ENCODE measurements at places on chromosomes 4 and X. TPM values are rescaled to one million over a fixed set of nuclear protein-coding genes. Genes with fewer than 3 reads are reported as not detected.

DNA sequence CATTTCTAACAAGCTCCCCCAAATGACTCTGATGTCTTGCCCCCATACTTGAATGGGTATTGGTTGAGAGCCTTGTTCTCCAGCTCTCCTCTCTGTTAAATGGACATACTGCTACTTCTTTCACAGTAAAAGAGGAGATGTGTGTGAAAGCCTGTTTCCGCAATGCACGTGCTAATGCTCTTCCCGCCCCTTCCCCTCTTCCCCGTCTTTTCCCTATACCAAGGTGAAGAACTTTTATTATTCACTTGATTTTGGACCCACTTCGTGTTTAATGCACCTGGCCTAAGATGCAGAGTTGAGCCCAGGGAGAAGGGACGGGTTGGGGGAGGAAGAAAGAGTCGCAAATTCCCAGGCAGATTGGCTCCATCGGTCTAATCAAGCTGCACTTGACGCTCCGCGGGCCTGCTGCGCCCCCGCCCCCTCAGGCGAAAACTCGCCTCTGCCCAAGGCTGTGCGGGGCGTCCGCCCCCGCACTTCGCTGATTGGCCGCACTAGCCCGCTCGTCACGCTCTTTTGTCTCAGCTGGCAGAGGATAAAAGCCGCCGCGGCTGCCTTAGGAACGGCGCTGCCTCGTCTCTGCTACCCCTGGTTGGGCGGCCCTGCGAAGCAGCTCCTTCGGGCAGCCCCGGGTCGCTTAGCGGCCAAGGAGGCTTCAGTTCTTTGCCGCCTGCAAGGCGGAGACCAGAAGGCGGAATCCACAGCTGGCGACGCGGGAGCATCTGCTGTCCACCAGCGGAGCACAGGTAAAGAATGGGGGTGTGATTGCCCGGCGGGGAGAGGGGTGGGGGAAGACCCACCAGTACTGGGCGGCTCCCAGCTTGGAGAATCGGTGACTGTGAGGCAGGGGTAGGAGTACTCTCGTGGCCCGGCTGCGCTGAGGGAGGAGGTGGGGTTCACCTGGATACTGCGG, at the start of gene ZCCHC12:
ZCCHC12 (plus strand) TSS at position 562 of the 910 bp plus-strand sequence. CDS start 1,421 bp downstream, outside the sequence.
- peak; percentile 21 for DNase-seq

Gene AP1AR
- 127 TPM for total RNA-seq

DNA sequence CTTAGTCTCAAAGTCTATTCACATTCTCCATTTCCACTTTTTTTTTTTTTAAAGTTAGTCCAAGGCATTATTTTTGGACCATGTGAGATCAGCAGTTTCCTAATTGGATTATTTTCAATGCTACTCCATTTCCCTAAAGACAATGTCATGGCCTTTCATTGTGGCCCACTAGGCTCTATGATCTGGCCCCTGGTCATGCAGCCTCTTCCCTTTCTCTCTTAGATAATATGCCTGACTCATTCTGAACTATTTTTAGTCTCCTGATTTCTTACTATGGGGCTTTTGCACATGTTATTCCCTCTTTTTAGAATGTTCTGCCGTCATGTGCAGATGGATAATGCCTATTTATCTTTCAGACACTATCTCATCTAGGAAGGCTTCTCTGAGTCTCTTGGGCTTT, 157.3 kb downstream of the TMA16 start:
- no peak for DNase-seq

DNA sequence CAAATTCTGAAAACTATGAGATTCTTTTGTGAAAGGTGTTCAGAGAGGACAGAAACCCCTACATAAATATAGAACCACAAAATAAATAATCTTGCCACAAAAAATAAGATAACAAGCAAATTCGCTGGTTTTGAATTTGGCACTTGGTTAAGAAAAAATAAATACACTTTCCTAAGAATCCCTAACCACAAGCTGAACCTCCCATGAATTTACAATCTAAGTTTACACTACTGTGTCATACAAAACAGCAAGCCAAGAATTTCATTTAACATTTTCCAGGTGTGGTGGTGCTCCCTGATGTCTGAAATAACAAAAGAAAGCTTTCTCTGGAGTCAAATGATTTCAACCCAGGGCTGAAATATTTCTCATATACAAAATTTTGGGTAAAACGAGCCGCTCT, 121.0 kb downstream of the KCNIP4 start:
- no peak for DNase-seq

GRCh38 chrX:51332188-51332942, at the start of gene NUDT10:
Gene NUDT10 (plus strand): TSS chrX:51332822. CDS start chrX:51332966, 144 bp downstream.
- peak; percentile 17 for DNase-seq

DNA sequence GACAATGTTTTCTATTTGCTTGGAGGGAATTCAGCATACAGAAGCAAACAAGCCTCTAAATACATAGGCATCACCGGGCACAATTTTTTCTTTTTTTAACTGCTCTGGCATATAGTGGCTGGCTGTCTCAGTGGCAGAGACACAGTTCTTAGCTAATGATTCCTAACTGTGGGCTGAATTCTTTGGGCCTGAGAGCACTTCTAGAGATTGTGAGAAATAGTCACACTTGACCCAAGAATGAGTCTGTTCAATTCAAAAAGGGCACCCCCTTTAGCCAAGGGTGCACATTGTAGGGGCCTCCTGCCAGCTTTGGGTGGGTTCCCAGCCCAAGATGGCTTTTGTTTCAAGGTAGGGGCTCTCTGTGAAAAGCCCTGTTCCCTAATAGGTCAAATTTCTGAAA, 345.7 kb downstream of the ARHGAP10 start:
- DNase-seq: no peak

Gene CDK16
- 63.5 TPM for total RNA-seq

GRCh38 chrX:38371641-38372040, 19.2 kb downstream of the OTC start:
- no peak for DNase-seq

Gene RHOH
- total RNA-seq: 0.94 TPM

Gene GPRIN3
- 31.2 TPM for total RNA-seq

GRCh38 chrX:115713460-115713859, 152.5 kb downstream of the PLS3 start:
- DNase-seq: no peak

DNA sequence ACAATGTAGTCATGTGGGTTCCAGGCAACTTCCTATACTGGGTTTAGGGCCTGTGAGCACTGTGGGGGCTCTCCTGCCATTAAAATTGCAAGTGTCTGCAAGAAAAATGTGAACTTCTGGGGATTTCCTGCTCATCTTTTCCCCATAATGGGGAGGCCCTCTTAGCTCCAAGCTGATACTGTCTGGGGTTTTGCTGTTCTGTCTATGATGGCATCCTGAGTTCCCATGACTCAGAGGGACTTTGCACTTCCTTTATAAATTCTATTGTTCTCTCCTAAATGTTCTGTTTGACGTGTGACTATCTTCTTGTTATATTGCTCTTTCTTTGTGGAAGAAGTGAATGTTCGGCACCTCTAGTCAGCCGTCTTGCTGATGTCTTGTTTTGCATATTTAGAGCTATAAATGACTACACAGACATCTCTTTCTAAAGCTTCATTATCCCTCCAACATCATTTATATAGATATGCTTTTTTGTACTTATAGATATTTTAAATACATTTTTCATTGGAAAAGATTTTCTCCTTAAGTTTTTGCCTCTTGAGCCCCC, 465.8 kb downstream of the NAF1 start:
- DNase-seq: no peak

Gene RHOXF2
- not detected for total RNA-seq

DNA sequence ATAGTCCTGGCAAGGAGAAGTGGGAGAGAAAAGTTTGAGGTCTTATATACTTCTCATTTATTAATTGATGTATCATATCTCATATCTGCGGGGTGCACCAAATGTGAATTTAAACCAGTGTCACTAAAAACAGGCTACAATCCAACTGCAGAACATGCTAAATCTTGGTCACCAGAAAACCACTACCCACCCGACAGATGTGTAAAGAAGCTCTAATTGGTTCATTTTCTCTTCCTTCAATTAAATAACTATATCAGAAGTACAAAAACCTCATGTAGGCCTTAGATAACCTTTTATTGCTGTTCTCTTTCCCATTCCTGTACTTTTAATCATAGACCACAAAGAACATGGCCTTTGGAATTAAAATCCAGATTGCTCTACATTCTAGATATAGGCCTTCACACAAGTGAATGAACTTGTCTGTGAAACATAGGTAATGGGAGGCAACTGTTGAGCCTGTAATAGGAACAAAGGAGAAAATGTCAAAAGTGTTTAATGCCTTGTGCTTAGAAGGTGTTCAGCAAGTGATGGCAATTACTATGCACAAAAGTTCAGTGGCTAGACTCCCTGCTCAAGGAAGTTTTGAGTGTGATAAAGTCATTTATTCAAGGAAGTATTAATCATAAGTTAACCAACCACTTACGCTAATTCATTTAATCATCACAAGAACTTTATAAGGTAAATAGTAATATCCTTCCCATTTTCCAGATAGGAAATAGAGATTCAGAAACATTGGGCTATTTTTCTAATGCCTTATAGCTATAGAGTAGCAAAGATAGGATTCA, 425.6 kb downstream of the INPP4B start:
- no peak for DNase-seq

DNA sequence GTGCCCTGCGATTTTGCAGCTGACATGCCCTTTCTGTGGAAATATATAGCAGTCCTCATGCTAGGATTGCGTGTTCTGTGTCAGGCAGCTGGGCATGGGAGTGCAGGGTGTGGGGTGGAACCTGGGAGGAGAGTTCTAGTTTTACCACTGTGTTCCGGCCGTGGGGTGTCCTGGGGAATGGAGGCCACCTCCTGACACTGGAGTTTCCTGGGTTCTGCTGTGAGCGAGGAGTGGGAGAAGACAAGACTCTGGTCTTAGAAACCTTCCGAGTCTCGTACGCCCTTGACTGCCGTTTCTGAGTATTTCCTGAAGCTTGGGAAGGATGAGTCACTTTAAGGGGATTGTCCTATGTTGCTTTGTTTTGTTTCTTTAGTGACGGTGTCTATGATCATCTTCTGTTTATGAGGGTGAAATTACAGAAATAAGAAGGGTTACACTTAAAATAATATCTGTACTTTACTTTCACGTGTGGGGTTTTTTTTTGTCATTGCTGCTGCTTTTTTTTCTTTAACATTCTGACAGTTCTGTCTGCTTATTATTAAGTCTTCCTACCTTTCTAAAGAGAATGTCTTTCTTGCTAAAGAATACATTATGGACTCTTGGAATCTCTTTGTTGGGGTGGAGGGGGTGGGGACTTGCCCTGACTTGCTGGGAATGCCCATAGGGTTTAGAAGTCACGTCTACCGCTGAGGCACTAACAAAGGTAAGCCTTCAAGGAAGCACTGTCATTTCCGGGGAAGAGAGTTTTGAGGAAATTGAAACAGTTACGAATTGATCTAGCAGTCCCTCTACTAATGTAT, 19.1 kb downstream of the CD99 start:
- DNase-seq: no peak

DNA sequence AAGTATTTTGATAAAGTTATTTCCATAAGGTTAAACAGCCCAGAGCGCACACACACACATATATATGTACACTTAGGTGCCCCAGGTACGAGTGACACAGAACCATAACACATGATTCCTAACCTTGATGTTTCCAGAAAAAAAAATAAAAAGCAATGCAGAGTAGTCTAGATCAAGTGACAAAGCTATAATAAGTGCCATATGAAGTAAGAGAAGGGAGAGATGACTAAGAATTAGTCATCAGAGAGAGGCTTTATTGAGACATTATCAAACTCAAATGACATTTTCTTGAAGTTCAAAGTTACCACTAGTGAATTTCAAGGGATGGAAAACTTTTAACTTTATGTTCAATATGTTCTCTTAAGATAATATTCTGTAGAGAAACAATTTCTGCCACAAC, 215.0 kb downstream of the HTR2C start:
- DNase-seq: no peak

DNA sequence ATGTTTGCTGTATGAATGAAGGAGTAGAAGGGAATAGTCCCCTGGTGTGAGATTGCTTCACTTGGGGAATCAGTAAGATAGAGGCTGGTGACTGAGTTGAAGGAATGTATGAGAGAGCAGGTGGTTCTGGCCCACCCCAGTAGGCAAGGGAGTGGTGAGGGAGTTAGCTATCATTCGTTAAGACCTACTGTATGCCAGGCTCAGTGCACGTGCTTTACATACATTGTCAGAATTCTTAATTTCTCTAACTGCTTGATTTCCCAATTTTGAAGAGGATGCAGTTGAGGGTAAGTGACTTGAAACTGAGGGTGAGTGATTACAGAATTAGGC, 700 bp downstream of the VMA21 start:
- no peak for DNase-seq
